CD4-positive, CD25-positive, alpha-beta regulatory T cell (primary cell): ENCODE measurements at places on chromosomes 11 and 22. TPM values are rescaled to one million over a fixed set of nuclear protein-coding genes. Genes with fewer than 3 reads are reported as not detected.

VSIG10L2 gene
- not detected for total RNA-seq

TENM4 gene
- not detected for total RNA-seq

LAYN gene
- total RNA-seq: 15.8 TPM

SCARF2 gene
- total RNA-seq: 6.9 TPM

LMNTD2 gene
- total RNA-seq: 5.1 TPM
